ENCODE measurements at places on chromosomes 16 and 17.
A peak's percentile ranks its signal among the peaks of the same experiment; 100 is the strongest.

DNA sequence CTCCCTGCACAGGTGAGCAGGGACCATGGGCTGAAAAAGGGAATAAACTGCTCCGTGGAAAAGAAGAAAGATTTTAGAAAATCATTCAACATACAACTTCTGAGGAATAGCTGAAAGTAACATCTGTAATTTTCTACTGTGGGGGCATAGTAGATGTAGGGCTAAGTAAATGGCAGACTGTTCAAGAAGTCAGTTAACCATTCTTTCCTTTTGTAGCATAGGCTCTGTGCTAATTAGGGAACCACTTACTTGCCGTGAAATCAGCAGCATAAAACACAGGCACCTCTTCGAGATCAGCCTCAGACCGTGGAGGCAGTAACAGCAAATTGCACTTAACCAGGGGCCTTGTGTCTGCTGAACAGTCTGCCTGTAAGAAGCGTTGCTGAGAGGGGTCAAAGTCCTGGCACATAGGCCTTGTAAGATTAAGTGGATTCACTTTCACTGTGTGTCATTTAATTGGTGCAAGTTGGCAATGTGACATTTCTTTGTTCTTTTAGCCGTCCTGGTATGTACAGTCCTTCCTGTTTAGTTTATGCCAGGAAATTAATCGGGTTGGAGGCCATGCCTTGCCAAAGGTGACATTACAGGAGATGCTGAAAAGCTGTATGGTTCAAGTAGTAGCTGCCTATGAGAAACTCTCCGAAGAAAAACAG, 10.4 kb downstream of the COG1 start:
- DNase-seq: no peak

DNA sequence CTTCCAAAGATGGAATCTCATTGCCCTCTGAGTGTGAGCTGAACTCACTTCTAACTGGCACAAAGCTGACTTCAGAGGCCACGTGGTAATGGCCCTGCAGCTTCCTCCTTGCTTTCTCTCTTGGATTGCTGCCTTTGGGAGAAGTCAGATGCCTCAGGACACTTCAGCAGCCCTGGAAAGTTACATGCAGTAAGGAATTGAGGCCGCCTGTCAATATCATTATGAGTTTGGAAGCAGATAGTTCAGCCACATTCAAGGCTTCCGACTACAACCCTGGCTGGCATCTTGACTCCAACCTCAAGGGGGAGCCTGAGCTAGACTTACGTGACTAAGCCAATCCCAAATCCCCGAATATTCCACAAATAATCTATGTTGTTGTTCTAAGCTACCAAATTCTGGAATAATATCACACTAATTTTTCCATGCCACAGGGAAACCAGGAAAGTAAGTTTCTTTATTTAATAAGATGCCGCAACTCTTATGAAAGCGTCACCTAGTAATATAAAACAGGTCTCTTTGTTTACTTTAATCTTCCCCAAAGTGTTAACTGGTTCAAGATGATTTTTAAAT, 13.6 kb downstream of the CEP20 start:
- DNase-seq: peak; percentile 19

DNA sequence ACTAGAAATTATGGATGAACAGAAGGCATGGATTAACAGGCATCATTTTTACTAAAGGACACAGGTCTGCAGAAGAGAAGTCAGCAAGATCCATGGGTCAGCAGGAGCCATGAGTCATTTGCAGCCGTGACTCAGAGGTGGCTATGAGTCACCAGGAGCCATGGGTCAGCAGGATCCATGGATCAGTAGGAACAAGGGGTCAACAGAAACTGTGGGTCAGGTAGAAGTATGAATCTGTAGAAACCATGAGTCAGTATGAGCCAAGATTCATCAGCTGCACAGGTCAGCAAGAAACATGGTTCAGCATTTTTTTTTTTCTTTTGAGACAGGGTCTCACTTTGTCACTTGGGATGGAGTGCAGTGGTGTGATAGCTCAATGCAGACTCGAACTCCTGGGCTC, 58.2 kb upstream of the HS3ST4 start:
- DNase-seq: no peak

DNA sequence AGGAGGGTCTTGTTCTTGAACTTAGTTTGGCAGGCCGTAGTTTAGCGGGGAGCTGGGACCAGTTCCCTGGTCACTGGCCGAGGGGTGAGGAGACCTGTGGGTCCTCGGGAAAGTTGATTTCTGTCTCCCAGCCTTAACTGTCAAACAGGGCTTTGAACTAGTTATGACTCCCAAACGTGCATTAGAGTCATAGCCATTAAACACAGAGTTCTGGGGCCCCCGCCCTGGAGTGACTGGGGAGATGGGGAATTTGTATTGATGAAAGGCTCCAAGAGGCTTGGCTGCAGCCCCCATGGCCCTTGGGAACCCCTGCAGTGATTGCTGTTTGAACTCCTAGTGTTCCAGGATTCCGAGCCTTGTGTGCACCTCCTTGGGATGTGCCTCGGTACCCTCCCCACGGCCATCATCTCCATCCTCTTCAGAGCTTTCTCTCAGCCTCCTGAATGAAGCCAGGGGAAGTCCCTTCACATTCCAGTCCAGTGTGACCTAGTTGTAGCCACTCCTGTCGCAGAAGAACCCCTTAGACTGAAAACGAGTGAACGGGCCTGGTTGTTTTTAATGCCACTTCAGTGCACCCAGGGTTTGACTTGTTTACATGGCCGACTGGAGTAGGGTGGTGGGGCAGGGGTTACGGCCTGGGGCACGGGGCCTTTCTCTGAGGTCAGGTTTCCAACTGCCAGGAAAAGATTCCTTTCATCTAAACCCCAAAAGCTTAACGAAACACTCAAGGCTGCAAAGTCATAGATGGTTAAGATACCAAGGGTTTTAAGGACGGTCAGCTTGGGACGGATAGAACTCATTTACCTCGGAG, 1.4 kb downstream of the MPRIP start:
- no peak for DNase-seq

DNA sequence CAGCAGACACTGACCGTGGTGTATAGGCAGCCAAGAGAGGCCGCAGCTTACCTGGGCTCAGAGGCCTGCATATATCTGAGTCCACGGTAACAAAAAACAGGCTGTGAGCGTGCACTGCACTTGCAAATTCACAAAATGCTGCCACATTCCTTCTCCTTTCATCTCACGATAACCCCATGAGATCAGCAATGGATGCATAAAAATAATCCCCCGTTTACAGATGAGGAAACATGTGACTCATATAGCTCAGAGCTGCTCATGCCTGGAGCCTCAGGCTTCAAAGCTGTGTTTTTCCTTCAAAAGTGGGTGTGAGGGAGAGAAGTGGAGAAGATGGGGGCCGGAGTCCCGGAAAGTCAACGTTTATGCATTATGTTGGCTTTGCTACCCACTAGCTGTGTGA, 118.3 kb upstream of the FOXF1 start:
- DNase-seq: no peak

DNA sequence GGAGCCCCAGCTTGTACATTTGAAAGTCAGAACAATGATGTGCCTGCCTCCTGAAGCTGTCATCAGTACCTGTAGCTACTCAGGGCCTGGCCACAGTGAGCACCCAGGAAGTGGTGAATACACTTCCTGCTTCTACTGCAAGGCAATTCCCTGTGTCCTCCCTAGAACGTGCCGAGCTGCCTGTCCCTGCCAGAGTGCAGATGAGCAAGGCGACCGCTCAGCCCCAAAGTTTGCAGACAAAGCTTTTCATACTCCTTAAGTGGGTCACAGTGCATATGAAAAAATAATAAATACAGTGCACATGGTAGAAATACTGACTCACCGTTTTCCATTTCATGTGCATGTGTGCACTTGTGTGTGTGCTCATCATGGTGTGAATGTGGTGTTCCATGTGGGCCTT, 77.3 kb downstream of the MPRIP start:
- peak; percentile 67 for DNase-seq

- DNase-seq: no peak
These were observed 10.1 kb downstream of the LITAF start for GRCh38 chr16:11576427-11577289.

DNA sequence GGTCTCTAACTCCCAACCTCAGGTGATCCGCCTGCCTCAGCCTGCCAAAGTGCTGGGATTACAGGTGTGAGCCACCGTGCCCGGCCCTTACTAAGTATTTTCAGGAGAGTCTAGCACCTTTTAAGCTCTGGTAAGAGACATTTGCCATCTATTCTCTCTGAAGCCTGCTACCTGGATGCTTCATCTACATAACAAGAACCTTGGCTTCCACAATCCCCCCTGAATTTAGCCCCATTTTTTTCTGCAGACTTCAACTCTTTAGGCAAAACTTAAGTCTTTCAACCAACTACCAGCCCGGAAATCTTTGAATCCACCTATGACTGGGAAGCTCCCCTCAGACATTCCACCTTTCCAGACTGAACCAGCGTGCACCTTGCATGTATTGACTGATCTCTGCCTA, 14.0 kb upstream of the UBE2I start:
- DNase-seq: no peak

DNA sequence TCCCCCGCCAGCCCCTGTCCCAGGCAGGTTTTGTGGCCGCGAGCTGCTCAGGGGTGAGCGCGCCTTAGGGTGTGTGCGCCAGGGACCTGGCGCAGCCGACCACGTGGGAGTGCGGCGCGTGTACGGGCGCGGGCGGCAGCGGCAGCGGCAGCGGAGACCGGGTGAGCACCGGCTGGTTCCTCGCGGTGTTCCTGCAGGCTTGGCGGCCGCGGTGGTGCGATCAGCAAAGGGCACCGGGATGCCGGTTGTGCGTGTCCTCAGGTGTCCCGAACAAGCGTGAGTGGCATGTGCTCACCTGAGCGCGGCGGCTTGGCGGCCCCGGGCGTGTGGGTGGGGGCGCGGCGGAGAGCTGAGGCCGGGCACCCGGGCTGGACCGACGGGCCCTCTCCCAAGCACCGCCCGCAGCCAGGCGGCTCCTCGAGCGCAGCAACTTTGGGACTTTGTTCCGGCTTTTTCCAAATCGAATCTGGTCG, 381 bp upstream of the HSD11B2 start:
- DNase-seq: peak; percentile 45

GRCh38 chr16:78727536-78727935, 628.1 kb downstream of the WWOX start:
- no peak for DNase-seq

- DNase-seq: no peak
These were observed 5.6 kb downstream of the RCVRN start for GRCh38 chr17:9899280-9900043.

GRCh38 chr17:79943347-79944241, 92.1 kb downstream of the TBC1D16 start:
- DNase-seq: peak; percentile 2

- no peak for DNase-seq
These were observed 26.3 kb downstream of the CEP112 start for GRCh38 chr17:66165537-66166123.

DNA sequence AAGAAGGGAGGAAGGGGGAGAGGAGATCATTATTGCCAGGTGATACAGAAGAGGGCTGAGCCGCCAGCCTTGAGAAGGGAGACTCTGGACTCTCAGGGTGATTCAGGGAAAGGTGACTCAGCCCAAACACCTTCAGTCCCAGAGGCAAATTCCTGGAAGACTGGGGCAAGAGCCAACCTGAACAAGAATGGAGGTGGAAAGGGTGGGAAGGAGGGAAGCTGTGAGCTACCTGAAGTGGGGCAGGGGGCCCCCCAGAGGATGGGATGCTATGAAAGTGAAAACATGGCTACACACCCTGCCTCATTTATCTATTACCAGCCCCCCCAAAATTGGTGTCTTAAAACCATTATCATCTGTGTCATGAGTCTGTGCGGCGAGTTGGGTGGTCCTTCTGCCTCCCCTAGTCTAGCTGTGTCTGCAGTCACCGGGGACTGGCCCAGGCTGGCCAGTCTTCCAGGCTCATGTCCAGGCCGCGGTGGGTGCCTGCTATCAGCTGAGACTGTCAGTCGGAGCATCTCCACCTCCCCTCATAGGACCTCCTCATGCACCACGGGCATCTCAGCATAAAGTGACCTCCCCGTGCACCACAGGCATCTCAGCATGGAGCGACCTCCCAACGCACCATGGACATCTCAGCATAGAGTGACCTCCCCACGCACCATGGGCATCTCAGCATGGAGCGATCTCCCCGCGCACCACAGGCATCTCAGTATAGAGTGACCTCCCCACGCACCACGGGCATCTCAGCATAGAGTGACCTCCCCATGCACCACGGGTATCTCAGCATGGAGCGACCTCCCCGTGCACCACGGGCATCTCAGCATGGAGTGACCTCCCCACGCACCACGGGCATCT, 3.2 kb upstream of the SLC47A2 start:
- no peak for DNase-seq

DNA sequence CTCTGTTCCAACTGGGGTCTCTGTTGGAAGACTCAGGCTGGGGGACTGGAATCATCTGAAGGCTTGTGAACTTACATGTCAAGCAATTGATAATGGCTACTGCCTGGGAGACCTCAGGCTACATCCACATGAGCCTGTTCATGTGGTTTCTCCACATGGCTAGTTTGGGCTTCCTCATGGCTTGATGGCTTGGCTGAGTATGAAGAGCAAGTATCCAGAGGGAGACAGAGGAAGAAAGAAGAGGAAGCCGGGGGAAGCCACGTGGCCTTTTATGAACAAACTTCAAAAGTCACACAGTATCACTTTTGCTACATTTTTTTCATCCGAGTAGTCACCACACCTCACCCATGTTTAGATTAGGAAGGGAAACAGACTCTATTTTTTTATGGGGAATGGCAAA, 158.9 kb downstream of the TRIM37 start:
- no peak for DNase-seq

GRCh38 chr16:58128711-58129096, 477 bp downstream of the CFAP20 start:
- DNase-seq: no peak

DNA sequence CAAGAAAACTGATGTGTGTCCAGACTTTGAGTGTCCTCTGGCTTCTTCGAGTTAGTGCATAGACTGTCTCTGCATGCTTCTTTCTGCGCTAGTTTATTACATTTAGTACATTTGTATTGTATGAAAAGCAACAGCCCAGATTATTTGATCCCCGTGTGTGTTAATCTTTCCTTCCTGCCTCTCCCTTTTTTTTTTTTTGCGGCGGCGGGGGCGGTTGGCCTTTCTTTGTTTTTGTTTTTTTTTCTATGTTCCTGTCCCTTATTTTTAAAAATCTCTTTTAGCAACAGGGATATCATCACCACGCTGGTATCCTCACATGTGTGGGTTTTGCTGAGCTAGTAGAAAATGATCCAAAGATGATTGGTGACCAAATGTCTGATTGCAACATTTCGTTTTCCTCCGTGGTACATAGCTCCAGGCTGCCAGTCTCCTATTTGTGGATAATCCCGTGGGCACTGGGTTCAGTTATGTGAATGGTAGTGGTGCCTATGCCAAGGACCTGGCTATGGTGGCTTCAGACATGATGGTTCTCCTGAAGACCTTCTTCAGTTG, 9.4 kb downstream of the SCPEP1 start:
- DNase-seq: no peak

DNA sequence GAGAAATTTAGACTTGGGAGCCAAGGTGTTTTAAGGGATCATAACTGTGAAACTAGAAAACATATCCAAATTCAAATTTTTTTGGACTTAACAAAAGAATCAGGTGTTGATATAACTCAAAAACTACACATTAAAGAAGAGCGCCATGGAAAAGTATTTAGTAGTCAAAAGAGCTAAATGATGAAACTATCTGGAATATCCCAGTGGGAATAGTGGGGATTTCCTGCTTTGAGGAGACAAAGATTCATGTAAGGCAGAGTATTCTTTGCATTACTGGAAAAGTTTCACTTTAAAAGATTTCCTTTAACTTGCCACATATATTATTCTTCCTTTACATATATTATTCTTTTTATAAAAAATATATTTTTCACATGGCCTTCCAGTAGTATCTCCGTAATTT, 40.3 kb upstream of the VPS4A start:
- DNase-seq: no peak

Measured in stimulated activated naive CD8-positive, alpha-beta T cell treated with anti-CD3 and anti-CD28 coated beads, Interleukin-15, Interleukin-2, amounts not matched to agents 100 U/mL and 50 U/mL, for 24 hours (primary cell).